T-cell (primary cell): ENCODE measurements at places on chromosomes 3 and 15.

DNA sequence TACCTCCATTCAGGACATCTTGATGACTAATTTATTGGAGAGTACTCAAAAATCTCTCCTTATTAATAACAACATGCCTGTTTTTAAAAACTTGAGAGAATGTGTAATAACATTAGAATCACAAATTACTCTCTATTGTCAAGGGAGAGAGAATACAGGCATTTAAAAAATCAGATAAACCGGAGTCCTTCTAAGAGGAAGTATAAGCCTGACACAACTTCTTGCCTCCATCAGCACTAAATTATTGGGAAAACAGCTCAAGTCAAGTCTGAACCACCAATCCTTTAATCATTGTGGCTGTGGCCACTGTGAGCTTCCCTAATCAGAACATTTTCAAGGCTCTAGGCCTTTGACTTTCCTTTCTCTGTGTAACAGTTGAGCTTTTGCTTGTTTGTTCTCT is 38.0 kb downstream of the SSR3 start:
- DNase-seq: no peak

DNA sequence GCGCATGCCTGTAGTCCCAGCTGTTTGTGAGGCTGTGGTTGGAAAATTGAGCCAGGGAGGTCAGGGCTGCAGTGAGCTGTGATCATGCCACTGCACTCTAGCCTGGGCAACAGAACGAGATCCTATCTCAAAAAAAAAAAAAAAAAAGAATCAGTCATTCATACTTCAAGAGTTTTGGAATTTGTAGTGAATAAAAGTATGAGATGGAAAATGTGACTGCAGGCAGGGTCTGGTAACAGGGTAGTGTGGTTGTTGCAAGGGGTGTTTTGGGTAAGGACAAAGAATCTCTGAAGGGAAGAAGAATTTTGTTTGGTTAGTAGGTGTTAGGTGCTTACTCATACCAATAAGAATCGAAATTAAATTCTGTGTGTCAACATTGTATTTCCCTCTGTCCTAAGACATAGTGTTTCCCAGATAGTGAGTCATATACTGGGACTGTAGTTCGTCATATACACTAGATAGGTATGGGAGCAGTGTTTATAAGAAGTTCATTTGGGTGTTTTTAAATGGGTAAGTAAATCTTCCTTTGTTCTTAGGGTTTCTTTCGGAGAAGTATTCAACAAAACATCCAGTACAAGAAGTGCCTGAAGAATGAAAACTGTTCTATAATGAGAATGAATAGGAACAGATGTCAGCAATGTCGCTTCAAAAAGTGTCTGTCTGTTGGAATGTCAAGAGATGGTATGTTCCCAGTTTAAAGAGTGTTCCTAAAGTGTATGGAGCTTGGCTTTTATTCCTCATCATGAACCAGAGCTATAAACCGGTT is 14.2 kb downstream of the NR1D2 start:
- no peak for DNase-seq

GRCh38 chr3:197117114-197117513 is 87.5 kb upstream of the MELTF start:
- DNase-seq: no peak

DNA sequence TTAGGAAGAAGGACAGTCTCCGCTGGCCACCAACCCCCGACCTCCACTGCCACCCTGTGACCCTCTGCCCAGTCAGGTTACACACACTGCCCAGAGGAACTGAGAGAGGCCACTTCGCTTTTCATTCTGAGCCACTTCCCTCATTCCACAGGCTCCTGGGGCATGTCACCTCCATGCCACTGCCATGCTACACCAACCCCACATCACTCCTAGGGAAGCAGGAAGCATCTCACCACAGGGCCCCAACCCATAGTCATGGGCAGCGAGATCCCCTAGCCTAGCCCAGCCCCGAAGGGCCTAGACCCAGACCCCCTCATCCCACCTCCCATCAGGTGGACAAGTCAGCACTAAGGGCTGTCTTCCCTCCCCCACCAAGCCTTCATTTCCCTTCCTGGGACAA is 1.4 kb downstream of the PLCB2 start:
- no peak for DNase-seq

- DNase-seq: no peak
These were observed 44.4 kb upstream of the C3orf38 start for GRCh38 chr3:88105325-88105724.

DNA sequence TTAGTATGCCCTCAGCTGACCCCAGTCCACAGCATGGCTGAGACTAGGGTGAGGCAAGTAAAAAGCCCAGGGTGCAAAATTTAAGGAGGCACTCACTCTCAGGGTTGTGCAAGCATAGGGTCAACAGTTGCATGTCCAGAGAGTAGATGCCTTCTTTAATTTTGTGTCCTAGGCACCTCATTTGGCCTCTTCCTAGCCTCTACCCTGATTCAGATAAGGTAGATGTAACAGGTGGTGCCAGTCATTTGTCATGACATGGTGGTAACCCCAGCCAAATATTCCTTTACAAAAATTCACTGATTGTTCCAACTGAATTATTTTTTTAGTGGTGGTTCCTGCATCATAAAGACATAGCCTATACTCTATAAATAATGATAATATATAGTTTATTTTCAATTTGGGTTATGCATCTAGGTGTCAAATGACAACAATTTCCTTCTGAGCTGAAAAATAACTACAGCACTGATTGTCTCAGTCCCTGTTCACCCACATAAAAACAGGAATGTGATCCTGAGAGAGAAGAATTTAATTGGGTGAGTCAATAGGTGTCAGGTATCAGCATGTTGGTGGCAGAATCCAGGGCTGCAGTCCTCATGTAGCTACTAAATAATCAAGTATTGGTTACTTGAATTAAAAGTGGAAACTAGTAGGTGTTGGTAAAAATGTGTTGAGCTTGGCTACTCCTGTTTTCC is 44.2 kb upstream of the TIPARP start:
- no peak for DNase-seq

GRCh38 chr3:34015204-34016142 is 217.0 kb downstream of the PDCD6IP start:
- no peak for DNase-seq

GRCh38 chr3:161946443-161946960 is 449.9 kb downstream of the OTOL1 start:
- DNase-seq: no peak

- DNase-seq: no peak
These were observed 11.9 kb upstream of the CD200R1L start for GRCh38 chr3:112858410-112859069.

GRCh38 chr3:140006331-140006730 is 71.3 kb downstream of the CLSTN2 start:
- DNase-seq: no peak

DNA sequence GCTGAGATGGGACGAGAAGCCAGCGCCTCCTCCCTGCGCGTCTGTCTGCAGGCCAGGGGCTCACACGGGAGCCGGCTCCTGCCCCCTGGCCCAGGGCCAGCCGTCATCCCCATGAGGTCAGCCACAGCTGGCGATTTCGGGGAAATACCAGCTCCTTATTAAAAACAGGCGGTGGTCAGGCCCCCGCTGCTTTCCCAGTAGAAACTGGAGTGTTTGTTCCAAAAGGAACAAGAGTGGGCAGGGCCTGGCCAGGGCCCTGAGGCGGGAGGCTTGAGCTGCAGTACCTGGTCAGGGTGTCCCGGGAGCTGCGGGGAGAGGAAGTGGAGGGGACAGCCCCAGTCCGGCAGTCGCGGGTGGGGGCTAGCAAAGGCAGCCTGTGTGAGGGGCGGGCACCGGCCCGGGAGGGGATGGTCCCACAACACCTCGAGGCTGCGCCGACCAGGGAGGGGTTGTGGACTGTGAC is 17.8 kb downstream of the MYL3 start:
- no peak for DNase-seq

GRCh38 chr3:138786788-138787271 is 47.9 kb downstream of the PIK3CB start:
- no peak for DNase-seq

DNA sequence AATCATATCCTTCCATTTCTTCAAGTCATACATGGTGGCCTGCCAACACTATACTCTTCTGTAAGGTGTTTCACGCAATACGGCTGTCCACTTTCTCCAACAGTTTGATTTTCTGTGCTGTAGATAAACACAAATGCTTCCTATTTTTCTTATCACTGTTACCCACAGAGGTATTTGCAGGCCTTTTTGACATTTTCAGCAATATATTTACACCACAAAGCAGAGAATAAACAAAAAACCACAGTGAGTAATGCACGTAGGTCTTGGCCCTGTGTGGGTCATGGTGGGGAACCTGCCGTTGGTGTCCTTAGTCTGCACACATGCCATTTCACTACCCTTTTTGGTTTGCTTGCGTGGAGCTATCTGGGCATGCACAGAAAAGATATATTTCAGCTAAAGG is 59.5 kb downstream of the LRRC28 start:
- DNase-seq: no peak

- DNase-seq: no peak
These were observed 13.4 kb upstream of the DGKG start for GRCh38 chr3:186375443-186375842.

- DNase-seq: no peak
These were observed 413.6 kb upstream of the TMCO5A start for GRCh38 chr15:37520882-37521281.

GRCh38 chr3:30357897-30358296 is 248.5 kb upstream of the TGFBR2 start:
- DNase-seq: no peak

DNA sequence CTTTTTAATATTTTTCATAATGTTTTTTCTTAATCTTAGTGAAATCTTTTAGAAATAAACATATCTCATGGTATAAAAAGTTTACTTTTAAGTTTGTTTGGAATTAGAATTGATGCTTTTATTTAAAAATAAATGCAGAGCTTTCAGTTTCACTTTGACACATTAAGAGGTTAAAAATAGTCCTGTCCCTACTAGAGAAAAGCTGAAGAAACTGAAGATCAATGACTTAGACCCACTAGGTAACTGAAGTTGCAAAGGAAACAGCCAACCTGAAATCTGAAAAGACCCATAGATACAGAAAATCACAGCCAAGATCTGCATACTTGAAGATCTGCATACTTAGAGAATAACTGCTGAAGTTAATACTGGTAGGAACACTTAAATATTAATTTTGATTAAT is 237.6 kb downstream of the RAP2B start:
- DNase-seq: no peak
